NCI-H1048 (cell line): ENCODE measurements at places on chromosomes 2 and 18.

DNA sequence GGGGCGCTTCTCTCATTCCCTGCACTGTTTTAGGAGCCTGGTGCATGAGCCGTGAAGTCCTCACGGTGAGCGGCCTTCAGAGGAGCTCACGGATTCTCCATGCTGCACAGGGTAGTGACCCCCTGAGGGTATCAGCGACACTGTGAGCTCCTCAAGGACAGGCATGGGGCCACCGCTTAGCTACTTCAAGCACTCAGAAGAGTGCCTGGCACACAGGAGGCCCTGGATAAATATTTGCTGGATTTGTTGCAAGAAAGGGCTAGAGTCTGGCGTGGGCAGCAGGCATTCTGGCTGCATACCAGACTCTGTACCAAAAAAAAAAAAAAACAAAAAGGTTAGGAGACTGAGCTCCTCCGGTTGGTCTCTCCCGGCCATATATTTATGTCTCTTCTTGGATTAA is 5.7 kb upstream of the MBP start:
- no peak for DNase-seq

- no peak for DNase-seq
Measured at GRCh38 chr18:35968278-35968880, 4.1 kb upstream of the RMP24 start.

- DNase-seq, result no peak
Measured at GRCh38 chr2:144942516-144943256, 422.8 kb upstream of the ZEB2 start.

DNA sequence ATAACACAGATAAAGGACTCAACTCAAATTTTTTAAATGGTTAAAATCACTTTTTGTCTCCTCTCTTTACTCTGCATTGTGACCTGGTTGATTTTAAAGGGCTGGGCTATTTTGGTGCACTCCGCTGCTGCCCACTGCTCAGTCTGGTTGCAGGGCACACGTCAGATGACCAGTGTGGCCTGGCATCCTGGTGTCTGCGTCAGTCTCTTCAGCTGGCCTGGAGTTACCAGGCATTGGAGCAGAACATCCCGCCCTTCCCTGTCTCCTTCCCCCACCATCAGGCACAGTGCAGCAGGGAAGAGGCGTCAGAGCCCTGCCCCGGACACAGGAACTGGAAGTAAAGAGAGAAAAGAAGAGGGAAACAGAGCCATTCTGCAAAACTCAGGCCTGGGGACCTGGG is 8.9 kb downstream of the C1QL2 start:
- DNase-seq, result no peak

DNA sequence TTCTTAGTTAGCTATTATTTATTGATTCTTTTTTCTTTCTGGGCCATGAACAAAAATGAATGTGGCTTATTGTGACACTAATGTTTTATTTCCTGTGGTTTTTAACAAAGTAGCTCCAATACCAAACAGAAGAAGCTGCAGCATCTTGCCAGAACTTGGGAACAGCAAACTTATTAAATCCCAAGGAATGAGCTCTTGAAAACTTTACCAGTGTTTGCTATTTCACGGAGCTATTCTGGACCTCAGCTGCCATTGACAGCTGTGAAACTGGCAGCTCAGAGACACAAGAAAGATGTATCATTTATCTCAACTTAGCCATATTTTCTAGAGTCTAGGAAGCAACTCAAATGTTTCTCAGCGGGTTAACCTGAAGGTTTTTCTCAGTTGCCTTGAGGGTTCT is 91.0 kb upstream of the NEUROD1 start:
- no peak for DNase-seq

DNA sequence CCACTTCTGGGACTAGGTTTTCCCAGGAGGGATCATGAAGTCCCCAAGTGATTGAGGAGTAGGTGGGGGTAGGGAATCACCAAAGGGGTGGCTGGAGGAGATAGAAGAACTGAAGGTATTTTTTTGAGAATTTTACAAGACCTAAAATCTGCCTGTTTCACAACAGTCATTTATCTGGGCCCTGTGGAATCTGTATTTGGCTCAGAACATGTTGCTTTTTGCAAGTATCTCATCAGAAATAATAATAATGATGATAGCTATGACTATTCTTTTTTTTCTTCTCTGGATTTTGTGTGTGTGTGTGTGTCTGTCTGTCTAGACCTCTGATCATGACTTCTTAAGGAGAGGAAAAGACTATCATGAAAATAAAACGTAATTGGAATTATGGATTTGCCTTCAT is 13.9 kb downstream of the STON1 start:
- no peak for DNase-seq
